ENCODE measurements at places on chromosomes 16 and 17.

GRCh38 chr17:19945009-19945626, 32.5 kb downstream of the AKAP10 start:
- DNase-seq = no peak

GRCh38 chr16:89103156-89103555, 9.5 kb downstream of the ACSF3 start:
- no peak for DNase-seq

DNA sequence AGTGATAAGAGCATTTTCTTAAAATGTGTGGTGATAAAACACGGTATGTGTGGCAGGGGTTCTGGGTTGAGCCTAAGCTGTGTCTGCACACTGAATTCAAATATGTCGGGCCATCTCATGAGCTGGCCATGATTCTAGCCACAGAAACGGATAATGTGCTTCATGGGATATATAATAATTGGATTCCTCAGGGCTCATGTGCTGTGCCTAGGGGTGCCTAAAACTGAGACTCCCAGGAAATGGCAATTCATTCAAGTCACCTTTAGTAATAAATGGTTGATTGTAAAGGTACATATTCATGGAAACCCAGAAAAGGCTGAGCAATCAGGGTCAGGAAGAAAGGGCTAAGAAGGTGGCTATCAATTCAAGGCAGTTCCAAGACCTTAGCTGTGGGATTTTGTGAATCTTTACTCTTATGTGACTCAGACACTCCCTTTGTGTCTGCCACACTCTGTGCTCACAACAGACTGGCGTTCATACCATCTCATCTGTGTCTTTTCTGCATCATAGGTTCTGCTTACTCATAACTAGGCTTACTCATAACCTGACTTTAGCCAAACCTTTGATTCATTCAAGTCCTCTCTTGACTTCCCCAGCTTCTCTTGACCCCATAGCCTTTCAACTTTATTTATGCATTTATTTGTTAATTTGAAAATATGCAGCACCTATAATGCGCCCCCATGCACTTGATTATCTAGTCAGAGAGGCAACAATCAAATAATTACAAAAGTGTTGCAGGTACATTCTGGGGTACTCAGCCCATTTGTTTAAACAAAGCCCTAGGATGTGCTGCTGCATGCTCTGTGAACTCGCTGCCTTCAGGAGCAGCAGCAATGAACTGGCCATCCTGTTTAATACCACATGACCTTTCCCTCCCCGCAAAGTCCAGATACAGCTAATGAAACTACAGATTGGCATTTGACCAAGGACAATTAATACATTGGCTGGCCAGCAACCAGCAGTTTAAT, 28.4 kb upstream of the MED13 start:
- no peak for DNase-seq

GRCh38 chr17:40556198-40556661, 9.0 kb downstream of the CCR7 start:
- no peak for DNase-seq

GRCh38 chr16:75579281-75579834, 13.2 kb downstream of the GABARAPL2 start:
- DNase-seq = no peak

DNA sequence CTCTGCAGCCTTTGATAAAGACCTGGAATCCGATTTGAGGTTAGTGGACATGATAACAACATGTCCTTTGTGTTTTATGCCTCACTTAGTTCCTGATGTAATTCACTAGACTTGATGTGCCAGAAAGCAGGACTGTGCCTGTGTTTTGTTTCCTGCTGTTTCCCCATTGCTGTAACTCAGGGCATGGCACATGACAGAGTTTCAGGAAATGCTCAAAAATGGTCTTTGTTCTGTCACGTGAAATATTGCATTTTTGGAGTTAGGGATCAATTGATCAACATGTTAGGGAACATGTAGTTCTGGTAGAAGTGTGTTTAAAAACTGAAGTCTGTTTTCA, 32.8 kb downstream of the DHX38 start:
- DNase-seq = no peak

DNA sequence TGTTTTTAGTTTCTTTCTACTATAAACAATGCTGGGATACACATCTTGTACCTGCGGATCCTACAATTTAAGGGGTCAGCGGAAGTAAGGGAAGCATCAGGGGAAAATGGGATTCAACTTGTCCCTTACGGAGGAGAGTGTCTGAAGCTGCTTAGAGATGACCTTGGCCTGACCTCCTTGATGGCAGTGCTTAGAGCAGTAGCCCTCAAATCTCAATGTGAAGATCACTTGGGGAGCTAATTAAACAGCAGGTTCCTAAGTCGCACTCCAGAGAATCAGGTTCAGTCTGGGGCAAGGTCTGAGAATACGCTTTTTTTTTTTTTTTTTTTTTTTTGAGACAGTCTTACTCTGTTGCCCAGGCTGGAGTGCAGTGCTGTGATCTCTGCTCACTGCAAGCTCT, 9.6 kb upstream of the METTL16 start:
- DNase-seq = no peak

DNA sequence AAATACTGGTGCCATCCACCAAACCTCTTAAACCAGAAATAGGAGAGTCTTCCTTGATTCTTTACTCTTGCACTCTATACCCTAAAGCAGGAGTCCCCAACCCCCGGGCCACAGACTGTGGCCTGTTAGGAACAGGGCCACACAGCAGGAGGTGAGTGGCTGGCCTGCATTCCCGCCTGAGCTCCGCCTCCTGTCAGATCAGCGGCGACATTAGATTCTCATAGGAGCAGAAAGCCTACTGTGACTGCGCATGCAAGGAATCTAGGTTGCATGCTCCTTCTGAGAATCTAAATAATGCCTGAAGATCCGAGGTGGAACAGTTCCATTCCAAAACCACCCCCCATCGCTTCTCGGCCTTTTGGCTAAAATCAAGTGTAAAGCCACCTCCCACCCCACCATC, 30.3 kb upstream of the SRCIN1 start:
- no peak for DNase-seq

- no peak for DNase-seq
Observed at GRCh38 chr17:12046786-12047185, 26.1 kb downstream of the MAP2K4 start.

- no peak for DNase-seq
Observed at GRCh38 chr17:77453613-77454241, 313.0 kb downstream of the SEC14L1 start.

GRCh38 chr16:88965826-88966480, 11.1 kb downstream of the CBFA2T3 start:
- no peak for DNase-seq

DNA sequence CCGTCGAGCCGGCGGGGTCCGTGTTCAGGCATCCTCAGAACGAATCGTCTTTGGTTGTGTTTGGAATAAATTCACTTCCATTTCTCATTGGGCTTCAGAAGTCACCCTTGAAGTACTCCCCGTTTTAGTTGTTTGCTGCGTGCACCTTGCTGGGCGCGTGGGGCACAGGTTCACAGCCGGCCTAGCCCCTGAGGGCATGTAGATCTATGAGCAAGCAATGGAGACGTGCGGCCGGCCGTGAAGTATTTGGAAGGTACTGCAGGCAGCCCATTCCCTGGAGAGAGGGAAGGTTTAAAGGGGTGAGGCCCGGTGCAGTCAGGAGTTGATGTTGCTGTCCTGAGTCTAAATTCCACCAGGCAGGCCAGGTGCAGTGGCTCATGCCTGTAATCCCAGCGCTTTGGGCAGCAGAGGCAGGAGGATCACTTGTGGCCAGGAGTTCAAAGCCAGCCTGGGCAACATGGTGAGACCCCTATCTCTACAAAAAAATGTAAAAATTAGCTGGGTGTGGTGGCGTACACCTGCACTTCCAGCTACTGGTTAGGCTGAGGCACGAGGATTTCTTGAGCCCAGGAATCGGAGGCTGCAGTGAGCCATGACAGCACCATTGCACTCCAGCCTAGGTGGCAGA, 714 bp downstream of the ACSF3 start:
- no peak for DNase-seq

Measured in NCI-H1092 (cell line).